ENCODE measurements at places on chromosomes 5 and 9.

GRCh38 chr9:123795336-123795735, 134.6 kb downstream of the DENND1A start:
- DNase-seq, result no peak

DNA sequence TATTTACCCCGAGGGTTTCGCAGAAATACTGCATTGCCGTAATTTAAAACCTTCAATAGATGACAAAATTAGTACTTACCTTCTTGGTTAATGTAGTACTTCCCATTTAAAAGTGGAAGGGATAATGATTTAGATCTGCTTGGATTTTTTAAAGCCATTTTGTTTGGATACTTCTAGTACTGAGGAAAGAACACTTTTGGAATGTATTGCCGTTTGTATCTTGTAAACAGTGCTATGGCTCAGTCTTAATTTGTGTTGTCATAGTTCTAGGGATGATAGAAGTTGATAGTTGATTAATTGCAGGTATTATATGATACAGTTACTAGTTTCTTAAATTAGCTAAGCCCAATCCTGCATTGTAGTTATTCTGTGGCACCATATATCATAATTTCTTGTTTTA, 33.1 kb downstream of the TNPO1 start:
- DNase-seq, result no peak

DNA sequence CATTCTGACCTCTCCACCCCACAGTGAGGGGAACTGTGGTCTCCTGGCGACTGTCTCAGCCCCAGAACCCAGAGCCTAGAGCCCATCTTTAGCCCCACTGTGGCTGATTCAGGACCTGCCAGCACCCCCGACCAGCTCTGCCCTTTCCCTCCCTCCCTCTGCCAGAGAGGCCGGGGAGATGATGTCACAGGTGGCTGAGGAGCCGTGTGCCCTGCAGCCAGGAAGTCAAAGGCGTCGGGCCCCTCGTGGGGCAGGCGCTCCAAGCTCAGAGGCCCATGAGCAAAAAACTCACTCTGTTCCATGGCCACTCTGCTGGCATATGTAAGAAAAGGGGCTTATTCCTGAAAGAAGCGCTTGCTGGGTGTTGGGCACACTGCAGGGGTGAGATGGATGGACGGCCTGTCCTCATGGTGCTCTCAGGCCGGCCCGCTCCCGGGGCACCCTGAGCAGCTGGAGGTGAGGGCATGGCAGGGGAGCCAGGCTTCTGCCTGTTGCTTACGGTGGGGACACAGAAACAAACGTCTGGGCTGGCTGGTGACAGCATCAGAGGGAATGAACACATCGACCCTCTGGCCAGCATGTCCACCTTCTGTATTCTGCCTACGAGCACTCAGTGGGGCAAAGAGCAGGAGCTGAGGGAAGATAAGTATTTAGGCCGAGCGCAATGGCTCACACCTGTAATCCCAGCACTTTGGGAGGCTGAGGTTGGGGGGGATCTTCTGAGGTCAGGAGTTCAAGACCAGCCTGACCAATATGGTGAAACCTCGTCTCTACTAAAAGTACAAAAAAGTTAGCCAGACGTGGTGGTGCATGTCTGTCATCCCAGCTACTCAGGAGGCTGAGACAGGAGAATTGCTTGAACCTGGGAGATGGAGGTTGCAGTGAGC, 41.1 kb downstream of the LAMC3 start:
- DNase-seq, result peak; percentile 10

DNA sequence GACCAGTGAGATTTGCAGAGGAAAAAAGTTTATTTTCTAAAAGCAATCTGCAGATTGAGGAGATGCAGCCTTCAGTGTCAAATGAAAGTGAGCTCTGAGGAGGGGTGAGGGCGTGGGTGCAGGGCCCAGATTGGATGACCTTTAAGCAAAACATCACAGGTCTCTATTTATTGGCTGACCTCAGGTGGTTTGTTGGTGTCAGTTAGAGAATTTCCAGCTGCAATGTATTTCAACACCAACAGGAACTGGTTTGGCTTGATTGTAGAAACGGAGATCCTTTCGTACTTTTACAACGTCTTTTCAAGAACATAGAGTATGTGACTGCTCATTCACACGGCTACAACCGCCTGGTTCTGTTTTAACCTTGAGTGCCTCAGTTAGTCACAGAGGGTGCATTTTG, 1069.1 kb downstream of the EFNA5 start:
- no peak for DNase-seq

- DNase-seq, result no peak
Measured at GRCh38 chr9:6921315-6921714, 163.5 kb downstream of the KDM4C start.

GRCh38 chr9:16950051-16950450, 79.6 kb upstream of the BNC2 start:
- DNase-seq, result no peak

DNA sequence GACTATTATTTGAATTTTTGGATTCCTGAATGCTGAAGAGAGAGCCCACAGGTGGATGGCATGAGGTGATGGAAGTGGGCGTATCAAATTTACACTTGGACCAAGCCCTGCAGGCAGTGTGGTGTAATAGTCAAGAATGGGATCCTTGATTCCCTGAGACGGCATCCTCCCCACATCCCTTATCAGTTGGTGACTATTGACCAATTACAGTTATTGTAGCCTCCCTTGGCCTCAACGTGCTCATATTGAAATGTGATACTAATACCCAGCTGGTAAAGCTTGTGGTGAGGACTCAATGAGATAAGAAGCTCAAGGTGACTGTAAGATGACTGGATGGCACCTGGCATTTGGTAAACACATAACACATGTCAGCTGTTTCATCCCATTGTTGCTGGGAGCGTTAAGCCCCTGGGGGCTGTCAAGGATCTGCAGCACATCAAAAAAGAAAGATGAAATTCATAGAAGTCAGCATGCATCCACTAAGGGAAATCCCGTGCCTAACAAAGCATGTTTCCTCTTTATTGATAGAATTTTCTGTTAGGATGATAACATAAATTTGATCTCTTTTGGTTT, 65.6 kb upstream of the IRX2 start:
- no peak for DNase-seq

- no peak for DNase-seq
Measured at GRCh38 chr5:73969195-73970036, 343.4 kb downstream of the ARHGEF28 start.

DNA sequence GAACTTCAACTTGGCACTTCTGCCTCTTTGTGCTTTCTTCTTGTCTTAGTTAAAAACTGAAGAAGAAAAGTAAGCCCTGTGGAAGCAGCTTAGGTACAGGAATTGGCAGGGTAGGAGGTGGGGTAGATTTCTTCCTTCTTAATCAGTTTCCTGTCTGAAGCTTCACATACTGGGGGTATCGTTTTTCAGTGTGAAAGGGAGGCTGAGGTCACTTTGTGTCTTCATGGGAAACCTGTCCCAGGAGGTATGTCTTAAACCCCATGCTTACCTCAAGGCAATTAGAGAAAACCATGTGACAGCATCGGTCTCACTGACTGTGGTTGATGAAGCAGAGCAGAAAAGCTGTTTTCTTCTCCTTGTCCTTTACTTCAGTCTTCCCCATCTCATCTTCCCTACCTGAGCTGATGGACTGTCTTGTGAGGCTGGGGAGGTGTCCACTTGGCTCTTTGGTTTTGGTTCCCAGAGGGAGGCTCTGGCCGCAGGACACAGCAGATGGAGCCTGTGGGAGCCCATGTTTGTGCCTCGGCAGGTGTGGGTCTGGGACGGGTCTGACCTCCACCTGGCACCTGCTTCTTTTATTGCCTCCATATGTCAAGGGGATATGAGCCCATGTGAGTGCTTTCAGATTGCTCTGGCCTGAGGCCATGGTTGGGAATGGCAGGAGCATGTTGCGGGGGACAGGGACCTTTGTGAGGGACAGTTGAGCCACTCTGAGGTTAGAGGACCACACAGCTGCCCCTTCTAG, 47.0 kb downstream of the SH3GL2 start:
- no peak for DNase-seq

- DNase-seq, result no peak
Measured at GRCh38 chr9:21883642-21884041, 81.2 kb downstream of the MTAP start.

DNA sequence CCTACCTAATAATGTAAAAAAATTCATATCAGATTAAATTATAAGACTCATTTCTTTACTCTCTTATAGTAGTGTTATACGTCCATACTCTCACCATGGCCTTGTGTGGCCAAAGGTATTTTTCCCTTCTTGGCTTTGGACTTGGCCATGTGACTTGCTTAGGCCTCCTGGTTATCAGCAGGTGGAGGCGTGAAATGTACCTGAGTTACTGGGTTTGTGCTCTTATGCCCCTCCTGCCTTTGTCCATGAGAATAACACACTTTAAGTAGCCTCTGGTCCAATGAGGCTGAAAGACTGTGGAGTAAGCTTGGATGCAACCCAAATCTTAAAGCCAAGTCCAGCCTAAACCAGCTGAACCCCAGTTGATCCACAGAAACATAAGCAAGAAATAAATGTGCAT, 68.7 kb downstream of the RETREG1 start:
- no peak for DNase-seq

DNA sequence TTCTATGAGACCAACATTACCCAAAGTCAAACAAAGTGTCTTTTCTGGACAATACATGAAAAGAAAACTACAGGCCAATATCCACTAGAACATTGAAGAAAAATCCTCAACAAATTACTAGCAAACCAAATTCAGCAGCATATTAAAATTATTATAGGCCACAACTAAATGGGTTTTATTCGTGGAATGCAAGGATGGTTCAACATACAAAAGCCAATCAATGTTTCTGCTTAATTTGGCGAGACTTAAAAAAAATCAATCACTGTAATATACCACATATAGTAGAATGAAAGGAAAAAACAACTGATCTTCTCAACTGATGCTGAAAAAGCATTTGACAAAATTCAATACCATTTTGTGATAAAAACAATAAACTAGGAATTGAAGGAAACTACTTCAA, 51.8 kb upstream of the FNIP1 start:
- no peak for DNase-seq

- DNase-seq, result no peak
Measured at GRCh38 chr5:82599030-82599429, 320.9 kb upstream of the RPS23 start.

DNA sequence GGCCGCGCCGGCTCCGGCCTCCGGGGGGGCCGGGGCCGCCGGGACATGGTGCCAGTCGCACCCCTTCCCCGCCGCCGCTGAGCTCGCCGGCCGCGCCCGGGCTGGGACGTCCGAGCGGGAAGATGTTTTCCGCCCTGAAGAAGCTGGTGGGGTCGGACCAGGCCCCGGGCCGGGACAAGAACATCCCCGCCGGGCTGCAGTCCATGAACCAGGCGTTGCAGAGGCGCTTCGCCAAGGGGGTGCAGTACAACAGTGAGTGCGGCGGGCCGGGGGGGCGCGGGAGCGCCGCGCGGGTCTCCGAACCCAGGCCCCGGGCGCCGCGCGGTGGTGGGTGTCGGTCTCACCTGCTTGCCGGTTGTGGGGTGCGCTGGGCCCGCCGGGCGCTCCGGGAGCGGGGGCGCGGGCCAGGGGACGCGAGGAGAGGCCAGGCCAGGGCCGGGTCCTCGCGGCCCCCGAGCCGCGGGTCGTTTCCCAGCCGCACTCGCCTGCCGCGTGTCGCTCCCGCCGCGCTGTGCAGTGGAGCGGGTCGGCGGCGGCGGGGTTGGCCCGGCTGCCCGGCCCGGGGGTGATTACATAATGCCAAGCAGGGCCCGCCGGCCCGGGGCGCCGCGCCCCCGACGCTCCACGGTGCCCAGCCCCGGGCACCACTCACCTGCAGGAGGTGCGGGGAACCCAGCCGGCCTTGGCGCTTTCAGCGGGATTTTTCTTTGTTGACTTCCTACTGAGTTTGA, 492 bp downstream of the RABL6 start:
- DNase-seq, result no peak

GRCh38 chr5:55191165-55191564, 18.2 kb upstream of the CDC20B start:
- DNase-seq, result no peak

GRCh38 chr5:134568337-134568700, 42.8 kb downstream of the JADE2 start:
- no peak for DNase-seq
